ENCODE measurements at places on chromosomes 16 and 17. TPM values are rescaled to one million over a fixed set of nuclear protein-coding genes. Genes with fewer than 3 reads are reported as not detected.

Gene PLA2G10
- total RNA-seq, result not detected

Gene C16orf46
- 0.55 TPM for total RNA-seq

Gene CTRB2
- not detected for total RNA-seq

- H3K27ac ChIP-seq, result no peak overlapping the region
- H3K4me3 ChIP-seq, result no peak overlapping the region
- H3K36me3 ChIP-seq, result peaks cover 71% of the 10 kb centered on the region
Measured at GRCh38 chr17:42329025-42329976, 41.0 kb downstream of the STAT5A start.

GRCh38 chr17:64679710-64680216 is 17.7 kb upstream of the SMURF2 start:
- no peak overlapping the region for H3K4me3 ChIP-seq
- H3K27ac ChIP-seq, result no peak overlapping the region
- no peak for DNase-seq
- no peaks in the 10 kb centered on the region for H3K36me3 ChIP-seq

DNA sequence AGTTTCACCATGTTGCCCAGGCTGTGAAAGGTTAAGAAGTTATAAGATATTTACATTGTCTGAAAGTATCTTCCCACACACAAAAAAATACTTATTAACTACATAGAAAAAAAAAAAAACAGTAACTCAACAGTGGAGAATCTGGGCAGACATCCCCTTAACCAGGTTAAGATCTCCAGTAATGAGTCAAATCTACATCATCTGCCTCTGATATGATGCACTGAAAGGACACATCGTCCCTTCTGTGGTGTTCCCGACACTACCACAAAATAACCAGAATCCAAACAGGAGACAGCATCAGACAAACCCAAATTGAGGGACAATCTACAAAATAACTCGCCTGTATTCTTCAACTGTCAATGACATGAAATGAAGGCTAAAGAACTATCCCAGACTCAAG is 40.0 kb downstream of the CMTM4 start:
- H3K4me3 ChIP-seq, result no peak overlapping the region
- peaks cover under 1% of the 10 kb centered on the region for H3K4me1 ChIP-seq
- H3K36me3 ChIP-seq, result no peaks in the 10 kb centered on the region
- H3K27ac ChIP-seq, result no peak overlapping the region

- no peaks in the 10 kb centered on the region for H3K27me3 ChIP-seq
- H3K4me3 ChIP-seq, result no peak overlapping the region
- no peaks in the 10 kb centered on the region for H3K36me3 ChIP-seq
- DNase-seq, result no peak
Measured at GRCh38 chr17:19554393-19554792, 20.7 kb downstream of the SLC47A1 start.

DNA sequence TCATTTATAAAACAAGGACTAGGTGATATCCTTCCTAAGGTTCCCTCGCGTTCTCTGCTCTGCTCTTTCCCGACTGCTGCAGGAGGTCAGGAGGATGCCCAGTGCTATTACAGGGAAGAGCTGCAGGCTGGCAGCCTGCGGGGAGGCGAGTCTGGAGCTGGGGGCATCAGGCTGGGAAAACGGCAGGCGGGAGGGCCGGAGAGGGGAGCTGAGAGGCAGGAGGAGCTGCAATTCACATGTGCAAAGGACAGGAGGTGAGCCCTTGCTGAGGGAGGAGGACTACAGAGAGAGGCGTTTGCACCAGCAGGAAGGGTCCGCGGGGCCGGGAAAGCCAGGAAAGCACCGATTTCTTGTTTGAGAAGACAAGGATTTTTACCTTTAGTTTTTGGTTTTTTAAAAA is 8.1 kb downstream of the ADAD2 start:
- peaks cover 8% of the 10 kb centered on the region for H3K4me1 ChIP-seq
- H3K36me3 ChIP-seq, result no peaks in the 10 kb centered on the region
- DNase-seq, result no peak
- no peaks in the 10 kb centered on the region for H3K27me3 ChIP-seq
- H3K4me3 ChIP-seq, result no peak overlapping the region
- no peak overlapping the region for H3K27ac ChIP-seq
